ENCODE measurements at places on chromosomes 11 and 22.
A peak's percentile ranks its signal among the peaks of the same experiment; 100 is the strongest.

DNA sequence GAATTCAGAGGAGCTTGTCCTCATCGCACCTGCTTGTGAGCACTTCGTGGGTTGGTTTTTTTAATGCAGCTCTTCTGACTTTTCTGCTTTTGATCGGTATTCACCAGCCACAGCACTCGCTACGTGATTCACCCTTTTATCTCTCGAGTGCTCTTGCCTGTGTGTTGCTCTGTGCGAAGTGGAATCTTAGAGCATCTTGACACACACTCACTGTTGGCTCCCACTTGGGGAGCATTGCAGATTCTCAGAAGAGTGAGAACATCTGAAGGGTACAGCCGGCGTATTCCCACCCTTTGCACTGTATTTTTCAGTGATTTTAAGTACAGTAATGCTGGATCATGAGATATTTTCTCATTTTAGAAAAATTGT lies 10.9 kb downstream of the TNNT3 start:
- peaks cover 10% of the 10 kb centered on the region for H3K4me1 ChIP-seq
- H3K27ac ChIP-seq = no peak overlapping the region
- no peak for DNase-seq
- H3K36me3 ChIP-seq = no peaks in the 10 kb centered on the region

DNA sequence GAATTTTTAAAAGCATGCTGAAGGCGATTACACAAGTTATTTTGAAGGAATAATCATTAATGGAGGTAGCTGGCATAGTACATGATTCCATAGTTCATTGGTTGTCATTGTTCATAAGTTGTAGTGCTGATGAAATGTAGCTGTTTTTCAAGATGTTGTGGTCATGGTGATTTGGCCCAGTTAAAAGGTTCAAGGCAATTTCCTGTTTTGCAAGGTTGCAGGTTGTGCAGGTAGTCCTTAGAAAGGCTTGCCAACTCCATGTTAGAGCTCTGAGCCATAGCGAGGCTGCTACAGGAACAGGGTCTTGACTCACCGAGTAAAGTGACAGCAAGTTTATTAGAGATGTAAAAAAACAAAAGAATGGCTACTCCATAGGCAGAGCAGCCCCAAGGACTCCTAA lies 95.8 kb upstream of the CHORDC1 start:
- no peak overlapping the region for H3K27ac ChIP-seq
- no peaks in the 10 kb centered on the region for H3K27me3 ChIP-seq
- H3K4me1 ChIP-seq = no peaks in the 10 kb centered on the region
- no peak for DNase-seq
- no peak overlapping the region for H3K4me3 ChIP-seq

DNA sequence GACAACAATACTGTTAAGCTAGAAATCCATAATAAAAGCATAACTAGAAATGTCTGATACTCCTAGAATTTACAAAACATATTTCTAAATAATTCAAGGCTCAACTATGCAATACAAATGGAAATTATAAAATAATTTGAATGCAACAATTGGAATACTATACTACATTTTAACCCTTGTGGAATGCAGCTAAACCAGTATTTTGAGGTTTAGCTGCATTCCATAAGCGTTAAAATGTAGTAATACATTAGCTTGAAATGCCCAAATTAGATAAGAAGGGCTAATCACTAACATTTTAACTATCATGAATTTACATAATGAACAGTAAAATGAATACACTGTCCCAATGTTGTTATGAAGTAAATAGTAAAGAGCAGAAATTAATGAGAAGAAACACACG lies 617.2 kb upstream of the CHORDC1 start:
- no peaks in the 10 kb centered on the region for H3K27me3 ChIP-seq
- H3K27ac ChIP-seq = no peak overlapping the region
- no peaks in the 10 kb centered on the region for H3K36me3 ChIP-seq
- DNase-seq = no peak
- no peaks in the 10 kb centered on the region for H3K4me1 ChIP-seq

DNA sequence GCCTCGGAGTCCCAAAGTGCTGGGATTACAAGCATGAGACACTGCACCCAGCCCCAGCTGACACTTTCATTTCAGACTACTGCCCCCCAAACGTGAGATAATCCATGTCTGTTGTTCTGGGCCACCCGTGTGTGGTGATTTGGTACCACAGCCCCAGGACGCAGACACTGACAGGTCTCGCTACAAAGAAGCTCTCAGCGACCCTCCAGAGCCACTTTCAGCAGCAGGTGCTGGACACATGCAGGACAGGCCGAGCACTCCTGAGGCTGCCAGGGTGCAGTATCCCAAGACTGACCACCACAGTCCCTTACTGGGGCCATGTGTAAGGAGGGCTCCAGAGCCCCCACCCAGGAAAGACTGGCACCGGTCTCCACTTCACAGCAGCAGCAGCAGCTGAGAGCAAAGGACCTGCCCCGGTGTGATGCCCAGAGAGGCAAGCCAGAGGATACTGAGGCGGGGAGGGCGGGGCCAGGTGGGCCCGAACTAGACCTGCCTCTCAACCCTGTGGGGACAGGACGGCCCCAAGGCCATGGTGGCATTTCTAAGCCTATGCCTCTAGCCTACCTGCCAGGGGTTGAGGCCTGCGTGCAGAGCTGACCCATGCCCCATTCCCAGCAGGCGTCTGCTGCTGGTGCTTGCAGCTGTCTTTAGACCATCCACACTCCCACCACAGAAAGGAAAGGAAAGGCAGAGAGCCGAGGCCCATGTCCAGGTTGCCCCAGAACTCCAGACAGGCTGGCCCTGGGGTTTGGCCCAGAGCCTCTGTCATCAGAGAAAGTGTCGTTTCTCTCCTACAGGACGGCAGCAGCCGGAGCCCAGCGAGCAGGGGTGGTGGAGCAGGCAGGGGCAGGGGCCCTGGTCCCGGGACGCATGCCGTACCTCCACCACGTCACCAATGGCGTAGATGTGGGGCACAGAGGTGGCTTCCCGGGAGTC lies 28.0 kb upstream of the GNB1L start:
- H3K4me1 ChIP-seq = peaks cover 19% of the 10 kb centered on the region
- H3K4me3 ChIP-seq = no peak overlapping the region
- peak overlapping the region; percentile 14 for H3K27ac ChIP-seq

GRCh38 chr11:36471577-36471976 lies 38.5 kb downstream of the TRAF6 start:
- no peaks in the 10 kb centered on the region for H3K4me1 ChIP-seq
- no peak overlapping the region for H3K27ac ChIP-seq
- peaks cover 3% of the 10 kb centered on the region for H3K27me3 ChIP-seq
- DNase-seq = no peak
- peaks cover 14% of the 10 kb centered on the region for H3K36me3 ChIP-seq

DNA sequence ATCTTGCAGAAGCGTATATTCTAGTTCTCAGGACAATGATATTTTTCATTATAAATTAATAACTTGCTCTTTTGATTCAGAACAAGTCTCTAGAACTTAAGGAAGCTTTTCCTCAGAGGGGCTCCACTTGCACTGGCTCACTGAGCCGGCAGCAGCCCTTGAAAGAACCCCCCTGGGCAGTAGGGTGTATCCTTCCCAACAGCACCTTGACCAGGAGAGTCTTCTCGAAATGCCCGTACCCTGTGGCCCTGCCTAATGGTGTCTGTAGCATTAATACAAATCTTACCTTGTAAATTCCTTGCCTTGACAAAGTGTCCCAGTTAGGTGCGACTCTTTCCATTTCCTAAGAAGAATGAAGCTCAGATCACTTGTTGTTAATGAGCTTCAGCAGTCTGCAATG lies 13.5 kb downstream of the PSMD13 start:
- DNase-seq = no peak
- H3K27me3 ChIP-seq = no peaks in the 10 kb centered on the region
- peaks cover 70% of the 10 kb centered on the region for H3K36me3 ChIP-seq
- no peak overlapping the region for H3K27ac ChIP-seq
- H3K4me3 ChIP-seq = no peak overlapping the region
- peaks cover 5% of the 10 kb centered on the region for H3K4me1 ChIP-seq

DNA sequence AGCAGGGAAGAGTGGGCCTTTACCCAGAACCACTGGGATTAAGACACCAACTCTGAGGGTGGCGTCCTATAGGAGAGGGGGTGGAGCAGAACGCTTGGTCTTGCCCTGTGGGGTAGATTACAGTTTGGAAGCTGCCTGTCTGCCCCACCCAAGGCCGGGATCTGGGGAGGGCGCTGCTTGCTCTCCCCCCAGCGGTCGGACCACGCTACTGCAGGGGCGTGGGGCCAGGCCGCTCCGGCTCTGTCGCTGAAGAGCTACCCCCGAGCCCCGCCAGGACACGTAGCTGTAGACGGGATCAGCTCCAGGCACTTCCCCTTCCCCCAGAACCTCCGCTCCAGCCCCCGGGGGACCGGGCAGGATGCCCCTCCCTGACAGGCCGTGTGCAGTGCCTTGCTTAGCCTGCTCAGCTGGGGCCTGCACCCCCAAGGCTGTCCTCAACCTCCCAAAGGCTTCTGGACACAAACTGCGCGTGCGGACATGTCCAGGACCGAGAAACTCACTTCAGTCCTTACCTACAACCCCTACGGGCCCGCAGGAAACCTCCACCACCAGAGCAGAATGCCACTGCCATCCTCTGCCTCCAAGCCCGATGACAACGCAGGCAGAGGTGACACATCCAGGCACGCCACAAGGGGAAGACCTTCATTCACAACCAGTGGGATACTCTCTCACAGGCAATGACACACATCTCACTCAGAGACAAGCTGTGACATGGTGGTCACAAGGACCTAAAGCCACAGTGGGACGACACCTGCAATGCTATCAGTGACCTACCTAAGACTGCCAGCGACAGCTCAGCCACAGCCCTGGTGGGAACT lies 3.6 kb downstream of the AHNAK start:
- peaks cover 24% of the 10 kb centered on the region for H3K36me3 ChIP-seq
- H3K27me3 ChIP-seq = no peaks in the 10 kb centered on the region
- peak overlapping the region; percentile 98 for H3K4me3 ChIP-seq
- H3K4me1 ChIP-seq = peaks cover 79% of the 10 kb centered on the region
- peak overlapping the region; percentile 97 for H3K27ac ChIP-seq
- no peak for DNase-seq

DNA sequence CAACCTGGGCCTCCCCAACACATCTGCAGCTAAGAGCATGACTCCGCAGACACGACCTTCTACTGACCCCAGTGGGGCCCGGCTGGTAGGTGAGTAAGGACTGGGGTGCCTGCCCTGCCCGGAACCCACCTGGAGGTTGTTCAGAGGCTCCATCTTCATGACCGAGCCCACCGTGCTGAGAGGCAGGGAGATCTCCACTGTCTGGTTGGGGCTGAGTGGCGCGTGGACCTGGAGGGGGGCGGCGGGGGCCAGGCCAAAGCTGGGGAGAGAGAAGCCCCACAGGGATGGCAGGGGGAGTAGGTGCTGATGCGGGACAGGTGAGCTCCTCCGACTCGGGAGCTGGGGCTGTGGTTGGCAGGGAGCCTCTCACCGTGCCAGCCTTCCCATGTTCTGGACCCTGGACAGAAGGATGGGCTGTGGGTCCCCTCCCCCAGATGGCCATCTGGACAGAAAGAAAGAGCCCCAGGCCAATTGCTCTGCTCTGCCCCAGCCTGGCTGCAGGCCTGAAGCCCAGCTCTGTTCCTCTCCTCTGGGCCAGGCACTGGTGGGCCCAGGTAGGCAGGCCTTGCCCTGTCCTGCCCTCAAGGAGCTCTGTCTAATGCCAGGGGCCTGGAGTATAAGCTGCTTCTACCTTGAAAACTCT lies 16.3 kb upstream of the RASL10A start:
- peaks cover 17% of the 10 kb centered on the region for H3K4me1 ChIP-seq
- peak overlapping the region; percentile 77 for H3K27ac ChIP-seq
- H3K36me3 ChIP-seq = peaks cover 46% of the 10 kb centered on the region
- DNase-seq = no peak

- H3K27me3 ChIP-seq = peaks cover 9% of the 10 kb centered on the region
- no peaks in the 10 kb centered on the region for H3K36me3 ChIP-seq
- no peak overlapping the region for H3K4me3 ChIP-seq
- no peak overlapping the region for H3K27ac ChIP-seq
- no peak for DNase-seq
These were observed 318.3 kb downstream of the MN1 start for GRCh38 chr22:27483095-27483785.

DNA sequence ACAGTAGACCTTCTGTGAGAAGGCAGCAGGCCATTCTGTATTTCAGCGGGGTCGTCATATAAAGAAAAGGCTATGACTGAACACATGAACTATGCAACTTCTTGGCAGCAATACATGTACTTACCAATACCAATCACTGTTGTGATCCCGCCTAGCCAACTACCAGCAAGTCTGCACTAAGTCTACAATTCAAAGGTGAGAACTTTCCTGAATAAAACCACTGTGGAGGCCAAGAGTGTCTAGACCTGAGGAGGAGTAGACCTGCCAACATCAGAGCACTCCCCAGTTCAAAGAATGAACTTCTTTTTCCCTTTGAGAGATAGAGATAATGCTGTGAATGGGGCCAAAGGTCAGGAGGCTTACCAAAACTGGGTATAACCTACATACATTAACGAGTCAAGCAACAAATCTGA lies 108.2 kb downstream of the SIK3 start:
- no peaks in the 10 kb centered on the region for H3K27me3 ChIP-seq
- H3K36me3 ChIP-seq = peaks cover 6% of the 10 kb centered on the region
- peaks cover 78% of the 10 kb centered on the region for H3K4me1 ChIP-seq
- no peak overlapping the region for H3K27ac ChIP-seq

DNA sequence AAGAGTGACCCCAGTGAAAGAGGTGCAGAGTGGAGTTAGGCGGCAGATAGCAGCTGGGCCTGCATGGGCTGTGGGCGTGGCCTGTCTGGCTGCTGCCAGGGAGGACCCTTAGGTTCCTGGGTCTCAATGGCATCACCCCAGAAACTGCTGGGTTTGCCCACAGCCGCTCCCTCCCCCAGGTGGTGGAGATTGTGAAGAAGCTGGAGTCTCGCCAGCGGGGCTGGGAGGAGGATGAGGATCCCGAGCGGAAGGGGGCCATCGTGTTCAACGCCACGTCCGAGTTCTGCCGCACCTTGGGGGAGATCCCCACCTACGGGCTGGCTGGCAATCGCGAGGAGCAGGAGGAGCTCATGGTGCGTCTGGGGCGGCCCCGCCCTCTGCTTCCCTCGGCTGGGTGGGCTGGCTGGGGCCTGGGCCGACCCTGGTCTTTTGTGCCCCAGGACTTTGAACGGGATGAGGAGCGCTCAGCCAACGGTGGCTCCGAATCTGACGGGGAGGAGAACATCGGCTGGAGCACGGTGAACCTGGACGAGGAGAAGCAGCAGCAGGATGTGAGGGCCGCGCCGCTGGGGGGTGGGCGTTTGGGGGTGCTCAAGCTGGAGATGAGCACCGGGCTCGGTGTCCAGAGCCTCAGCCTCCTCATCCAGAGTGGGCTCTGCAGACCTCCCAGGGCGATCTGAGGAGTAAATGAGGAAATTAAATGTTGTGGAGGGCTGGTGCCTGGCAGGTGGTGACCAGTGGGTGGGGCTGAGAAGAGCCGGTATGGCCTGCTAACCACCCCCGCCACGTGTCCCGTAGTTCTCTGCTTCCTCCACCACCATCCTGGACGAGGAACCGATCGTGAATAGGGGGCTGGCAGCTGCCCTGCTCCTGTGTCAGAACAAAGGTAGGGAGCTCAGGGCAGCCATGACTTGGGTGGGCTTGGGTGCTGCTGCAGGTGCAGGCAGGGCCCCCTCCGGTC lies 15.0 kb downstream of the SART1 start:
- DNase-seq = no peak
- H3K27ac ChIP-seq = peak overlapping the region; percentile 83
- H3K36me3 ChIP-seq = peaks cover 62% of the 10 kb centered on the region
- H3K4me3 ChIP-seq = no peak overlapping the region
- no peaks in the 10 kb centered on the region for H3K4me1 ChIP-seq
- H3K27me3 ChIP-seq = no peaks in the 10 kb centered on the region

Measured in stimulated activated naive B cell treated with anti-CD40 and anti-IgM and Interleukin-4, amounts not matched to agents 10 μg/mL and 1 μg/mL and 100 μg/mL, for 72 hours (primary cell).